Stimulated activated CD4-positive, alpha-beta T cell treated with anti-CD3 and anti-CD28 coated beads, Interleukin-12 subunit alpha, Interleukin-12 subunit beta, amount 100 ng/mL, for 24 hours (primary cell): ENCODE measurements at places on chromosomes 13 and 19.

DNA sequence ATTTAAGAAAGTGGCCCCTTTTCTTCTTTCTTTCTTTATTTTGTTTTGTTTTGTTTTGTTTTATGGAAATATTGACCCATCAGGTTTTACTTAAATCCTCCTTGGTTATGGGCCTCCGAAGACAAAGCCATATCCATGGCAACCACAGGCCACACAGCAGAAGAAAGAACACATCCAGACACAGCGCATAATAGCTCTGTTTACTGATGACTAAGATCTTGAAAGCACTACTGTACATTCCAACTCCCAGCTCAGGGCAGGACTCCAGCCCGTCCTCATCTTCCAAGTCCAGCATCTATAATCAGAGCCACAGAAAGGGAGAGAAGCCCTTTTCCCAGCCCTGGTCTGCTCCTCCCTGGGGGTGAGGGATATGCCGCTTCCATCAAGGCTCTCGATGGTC, 84.3 kb downstream of the NUFIP1 start:
- DNase-seq = no peak

DNA sequence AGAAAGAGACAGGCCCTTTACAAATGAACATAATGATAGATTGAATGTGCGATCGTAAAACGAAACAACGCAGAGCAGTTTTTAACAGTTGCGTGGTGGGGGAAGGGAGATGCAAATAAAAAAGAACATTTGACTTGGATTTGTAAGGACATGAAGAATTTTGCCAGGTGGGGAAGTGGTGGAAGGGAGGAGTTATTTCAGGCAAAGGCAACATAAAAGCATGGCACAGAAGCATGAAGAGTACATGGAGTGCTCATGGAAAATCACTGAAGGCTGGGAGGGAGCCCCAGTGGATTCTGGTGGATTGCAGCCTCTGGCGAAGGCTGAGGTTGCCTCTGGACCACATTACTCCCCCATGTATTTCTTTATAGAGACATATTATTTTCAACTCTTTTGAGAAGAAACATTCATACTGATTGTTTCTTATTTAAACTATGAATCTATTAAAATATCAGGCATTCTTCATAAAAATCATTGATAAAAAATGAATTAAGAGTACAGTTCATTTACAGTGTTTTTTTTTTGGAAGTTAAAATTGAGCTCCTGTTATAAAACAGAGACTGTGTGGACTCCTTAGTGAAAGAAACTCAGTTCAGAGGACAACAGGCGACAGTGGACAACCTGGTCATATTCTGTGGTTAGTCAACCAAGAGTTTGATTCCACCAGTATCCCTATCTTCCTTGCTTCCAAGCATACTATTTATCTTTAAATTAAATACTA, 57.5 kb downstream of the STARD13 start:
- DNase-seq = no peak

DNA sequence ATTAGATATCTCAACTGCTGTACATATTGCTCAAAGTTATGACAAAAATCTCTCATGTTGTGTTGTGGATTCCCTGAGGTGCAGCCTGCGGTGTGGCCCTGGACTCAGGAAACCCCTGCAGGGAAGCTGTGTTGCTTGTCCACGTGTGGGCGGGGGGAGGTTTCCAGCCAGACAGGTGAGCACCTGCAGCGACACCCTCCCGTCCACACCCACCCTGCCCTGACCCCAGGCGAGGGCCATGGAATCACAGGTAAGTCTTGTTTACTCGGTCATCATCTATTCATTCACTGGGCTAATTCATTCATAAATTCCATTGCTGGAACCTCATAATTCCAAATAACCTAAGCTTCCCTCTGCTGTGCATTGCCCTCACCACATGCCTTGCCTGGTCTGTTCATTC, 14.1 kb downstream of the PLPP2 start:
- DNase-seq = no peak

DNA sequence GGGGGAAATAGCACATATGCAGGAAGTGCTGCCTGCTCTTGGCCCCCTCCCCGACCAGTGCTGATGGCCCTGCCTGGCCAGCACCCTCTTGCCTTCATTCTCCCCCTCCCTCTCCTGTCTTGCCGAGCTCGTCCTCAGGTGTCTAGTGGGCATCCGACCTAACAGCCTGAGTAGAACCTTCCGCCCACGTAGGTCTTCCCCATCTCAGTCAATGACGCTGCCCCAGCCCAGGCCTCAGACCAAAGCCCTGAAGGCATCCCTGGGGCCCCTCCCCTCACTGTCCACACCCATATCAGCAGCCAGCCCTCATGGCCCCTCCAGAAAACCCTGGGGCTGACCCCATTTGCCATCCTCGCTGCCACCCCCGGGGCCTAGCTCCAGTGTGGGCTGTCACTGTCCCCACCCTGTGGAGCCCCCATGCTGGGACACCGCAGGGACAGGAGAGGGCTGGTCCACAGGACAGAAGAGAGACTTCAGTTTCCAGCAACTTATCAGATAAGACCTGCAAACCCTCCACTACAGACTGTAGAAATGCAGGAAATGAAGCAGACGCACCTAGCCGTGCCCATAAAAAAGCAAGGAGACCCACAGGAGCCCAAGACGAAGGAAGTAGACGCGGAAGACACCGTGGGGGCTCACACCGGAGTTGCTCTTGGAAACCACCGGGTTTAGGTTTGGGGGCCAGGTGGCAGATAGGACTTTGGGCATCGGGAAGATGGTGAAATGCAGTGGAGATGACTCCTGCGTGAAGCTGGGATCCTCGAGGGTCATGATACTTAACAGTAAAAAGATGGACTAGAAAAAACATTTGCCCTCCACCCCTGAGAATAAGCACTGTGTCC, 38.3 kb downstream of the AP1M1 start:
- no peak for DNase-seq

- no peak for DNase-seq
These were observed 27.2 kb downstream of the PLEKHJ1 start for GRCh38 chr19:2208975-2209374.

DNA sequence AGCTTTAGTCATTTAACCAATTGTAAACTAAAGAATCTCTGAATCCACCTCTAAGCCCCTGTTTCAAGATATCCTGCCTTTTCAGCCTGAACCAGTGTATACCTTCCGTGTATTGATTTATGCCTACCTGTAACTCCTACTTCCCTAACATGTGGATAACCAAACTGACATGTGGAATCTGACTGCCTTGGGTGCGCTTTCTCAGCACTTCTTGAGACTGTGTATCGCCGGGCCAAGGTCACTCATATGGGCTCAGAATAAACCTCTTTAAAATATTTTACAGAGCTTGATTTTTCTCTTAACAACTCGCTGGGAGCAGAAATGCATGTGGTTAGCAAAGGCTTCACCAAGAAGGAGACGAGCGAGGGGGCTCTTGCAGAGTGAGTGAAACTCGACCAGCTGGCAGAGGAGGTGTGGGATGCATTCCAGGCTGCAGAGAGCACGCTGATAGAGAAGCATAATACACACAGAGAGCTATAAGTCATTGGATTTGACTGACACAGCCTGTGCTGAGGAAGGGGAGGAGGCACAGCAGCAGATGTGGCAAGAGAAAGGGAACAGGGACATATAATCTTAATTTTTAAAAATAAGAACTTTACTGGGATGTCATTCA, 268.2 kb upstream of the MAB21L1 start:
- no peak for DNase-seq

GRCh38 chr13:65470781-65471180, 1759.4 kb downstream of the PCDH9 start:
- DNase-seq = no peak

DNA sequence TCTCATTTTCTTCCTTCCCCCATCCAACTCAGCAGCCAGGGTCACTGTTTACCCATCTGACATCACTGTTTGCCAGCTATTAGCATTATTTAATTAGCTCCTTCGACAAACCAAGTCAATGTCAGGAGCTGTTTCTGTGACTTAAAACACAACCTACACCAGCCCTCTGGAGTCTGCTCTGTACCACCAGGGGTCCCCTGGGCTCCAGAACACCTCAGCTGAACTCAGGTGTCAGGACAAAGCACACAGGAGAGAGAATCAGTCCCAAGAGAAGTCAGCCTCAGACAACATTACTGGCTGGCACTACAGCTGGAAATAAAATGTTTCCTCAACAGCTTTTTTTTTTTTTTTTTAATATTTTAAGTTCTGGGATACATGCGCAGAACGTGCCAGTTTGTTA, 45.1 kb downstream of the DCLK1 start:
- no peak for DNase-seq

DNA sequence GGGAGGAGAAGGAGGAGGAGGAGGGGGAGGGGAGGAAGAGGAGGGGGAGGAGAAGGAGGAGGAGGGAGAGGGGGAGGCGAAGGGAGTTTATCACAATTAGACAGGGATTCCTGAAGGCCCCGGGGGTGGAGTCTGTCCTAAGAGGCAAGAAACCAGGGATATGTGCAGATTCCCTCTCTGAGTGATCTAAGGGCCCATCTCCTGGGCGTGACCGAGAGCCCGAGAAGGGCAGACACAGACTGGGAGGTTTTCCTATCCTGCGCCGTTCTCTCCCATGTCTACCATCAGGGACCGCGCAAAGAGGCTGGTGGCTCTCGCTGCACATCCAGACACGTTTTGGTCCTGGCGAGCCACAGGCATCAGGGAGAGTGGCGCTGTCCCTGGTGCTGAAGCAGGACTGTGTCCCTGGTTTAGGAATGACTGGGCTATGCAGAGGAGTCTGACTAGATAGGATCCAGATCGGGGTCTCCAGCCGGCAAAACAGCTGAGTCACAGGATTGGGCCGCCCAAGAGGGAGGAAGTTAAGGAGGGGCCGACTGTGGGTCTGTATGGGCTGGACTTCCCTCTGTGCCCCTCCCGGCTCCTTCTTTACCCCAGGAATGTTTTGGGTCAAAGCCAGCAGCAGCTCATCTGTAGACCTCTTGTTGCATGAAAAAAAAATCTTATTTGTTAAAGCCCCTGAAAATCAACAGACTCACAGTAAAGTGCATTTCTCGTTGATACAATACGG, 17.9 kb upstream of the ZNF175 start:
- DNase-seq = peak; percentile 21

GRCh38 chr13:111029957-111030609, 85.0 kb upstream of the ARHGEF7 start:
- no peak for DNase-seq

DNA sequence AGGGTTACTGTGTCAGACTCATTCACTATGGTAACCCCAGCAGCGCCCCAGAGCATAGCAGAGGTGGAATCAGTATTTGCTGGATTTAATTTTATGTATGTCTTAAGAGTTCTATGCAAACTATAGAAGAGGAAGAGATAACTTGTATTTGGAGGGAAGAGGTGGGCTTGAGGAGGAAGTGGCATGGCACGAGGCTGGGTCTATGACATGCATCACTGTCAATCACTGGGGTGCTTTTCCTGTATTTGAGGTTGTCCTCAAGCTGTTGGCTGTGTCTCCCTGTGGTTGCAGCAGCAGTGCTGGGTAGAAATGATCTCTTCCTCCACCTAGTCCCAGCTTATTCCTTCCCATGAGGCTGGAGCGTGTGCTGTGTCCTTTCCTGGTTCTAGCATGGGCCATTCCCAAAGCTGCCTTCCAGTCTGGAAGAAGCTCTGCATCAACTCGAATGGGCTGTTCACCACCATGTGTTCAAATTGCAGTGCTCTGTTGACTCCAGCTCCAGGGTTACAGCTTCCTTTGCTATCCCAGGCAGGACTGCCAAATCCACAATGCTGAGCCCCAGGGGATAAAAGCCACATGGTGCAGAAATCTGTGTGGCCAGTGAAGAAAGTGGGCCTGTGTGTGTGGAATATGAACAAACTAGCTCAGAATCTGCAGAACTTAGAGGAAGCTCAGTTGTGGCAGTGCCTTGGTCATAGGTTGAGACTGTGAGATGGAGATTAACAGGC, 73.1 kb upstream of the MTIF3 start:
- no peak for DNase-seq

GRCh38 chr13:62057286-62057685, 641.6 kb upstream of the PCDH20 start:
- DNase-seq = no peak

DNA sequence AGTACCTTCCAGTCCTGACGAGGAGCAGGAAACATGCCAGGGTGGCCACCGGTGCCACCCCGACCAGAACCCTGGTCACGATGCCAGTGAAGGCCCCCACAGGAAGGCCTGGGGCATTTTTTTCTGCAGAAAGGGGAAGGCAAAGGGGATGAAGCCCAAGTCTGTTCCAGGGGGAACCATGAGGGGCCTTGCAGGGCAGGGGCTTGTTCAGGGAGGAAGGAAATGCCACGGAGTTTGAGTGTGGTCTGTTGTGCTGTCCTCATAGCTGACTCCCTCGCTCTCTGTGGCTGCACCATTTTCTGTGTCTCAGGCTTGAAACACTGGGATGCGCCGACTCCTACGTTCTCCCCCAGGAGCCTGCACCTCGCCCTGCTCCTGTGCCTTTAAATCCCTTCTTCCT, 27.5 kb upstream of the CEACAM1 start:
- DNase-seq = no peak

DNA sequence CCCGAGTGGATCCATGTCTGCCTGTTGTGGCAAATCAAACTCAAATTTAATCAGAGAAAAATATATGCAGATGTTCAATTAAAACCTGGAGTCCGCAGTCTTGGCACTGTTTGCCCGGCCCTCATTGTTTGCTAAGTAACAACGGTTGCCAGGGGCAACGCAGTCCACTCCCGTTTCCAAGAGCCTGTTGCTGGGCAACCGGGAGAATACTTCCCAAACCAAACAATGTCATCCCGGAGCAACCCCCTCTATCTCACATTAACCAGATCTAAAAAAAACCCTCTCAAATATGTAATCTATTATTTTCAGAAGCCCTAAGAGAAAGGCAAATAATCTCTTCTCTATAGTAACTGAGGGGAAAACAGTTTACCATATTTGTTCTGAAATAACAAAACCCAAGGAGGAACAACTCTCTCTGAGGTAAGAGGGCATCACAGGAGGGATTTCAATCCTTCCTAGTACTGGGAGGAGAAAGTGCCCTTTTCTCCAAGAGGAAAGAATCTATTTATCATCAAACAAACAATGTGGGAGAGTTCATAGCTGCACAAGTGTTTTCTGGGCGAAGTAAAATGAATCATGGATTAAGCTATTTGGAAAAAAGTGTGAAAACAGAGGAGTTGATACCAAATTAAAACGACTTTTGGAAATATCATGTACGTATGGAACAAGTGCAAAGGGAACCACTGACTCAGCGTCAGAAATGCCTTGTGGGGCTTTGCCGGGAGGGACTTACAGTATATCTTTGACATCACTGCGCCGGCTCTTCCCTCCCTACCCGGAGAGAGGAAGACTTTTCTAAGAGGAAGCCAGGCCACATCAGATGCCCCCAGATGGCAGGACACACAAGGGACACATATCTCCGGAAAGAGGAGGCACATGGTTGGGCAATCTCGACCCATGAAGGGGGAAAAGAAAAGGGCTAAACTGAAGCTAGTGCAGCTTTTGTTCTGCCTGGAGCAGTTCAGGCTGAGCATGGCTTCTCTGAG, 43.3 kb downstream of the RFX2 start:
- no peak for DNase-seq

GRCh38 chr13:30196025-30196424, 111.3 kb downstream of the KATNAL1 start:
- DNase-seq = no peak

DNA sequence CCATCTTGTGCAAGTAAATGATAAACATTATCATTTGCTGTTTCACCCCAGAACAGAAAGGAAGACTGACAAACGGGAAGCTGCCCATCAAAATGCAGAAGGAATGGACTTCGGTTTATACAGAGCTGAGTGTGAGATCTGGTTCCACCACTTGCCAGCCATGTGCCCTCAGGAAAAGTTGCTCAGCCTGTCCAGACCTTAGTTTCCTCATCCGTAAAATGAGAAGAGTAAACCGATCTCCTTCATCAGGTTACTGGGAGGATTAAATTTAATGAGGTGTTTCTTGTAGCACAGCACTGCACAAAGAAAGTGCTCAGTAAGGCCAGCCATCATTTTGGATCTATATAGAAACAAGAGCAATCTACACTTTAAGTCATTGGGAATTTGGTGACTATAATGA, 36.7 kb upstream of the SERP2 start:
- no peak for DNase-seq

GRCh38 chr19:6259312-6259861, 20.4 kb downstream of the MLLT1 start:
- DNase-seq = no peak
